ENCODE measurements at places on chromosomes 2 and 18.
A peak's percentile ranks its signal among the peaks of the same experiment; 100 is the strongest.

DNA sequence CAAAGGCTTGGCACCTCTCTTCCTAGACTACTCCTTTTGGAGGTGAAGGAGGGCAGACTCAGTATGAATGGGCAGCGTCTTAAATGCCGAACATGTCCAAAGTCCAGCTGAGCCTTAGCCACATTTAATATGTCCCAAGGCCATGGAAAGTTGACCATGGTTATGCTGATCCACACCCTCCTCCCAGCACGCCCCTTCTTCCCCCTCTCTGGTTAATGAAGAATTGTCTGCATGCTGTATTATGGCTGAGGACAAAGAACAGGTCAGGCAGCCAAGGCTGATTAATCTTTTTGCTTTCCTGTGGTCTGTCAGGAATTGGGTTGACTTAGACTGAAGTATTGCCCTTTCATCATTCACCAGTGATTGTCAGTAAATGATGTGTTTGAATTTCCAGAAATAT is 5.8 kb upstream of the MYOM1 start:
- no peak for DNase-seq

GRCh38 chr18:596288-596881 is 403 bp upstream of the CLUL1 start:
- no peak for DNase-seq

- no peak for DNase-seq
These were observed 25.9 kb downstream of the GREB1 start for GRCh38 chr2:11559786-11560155.

DNA sequence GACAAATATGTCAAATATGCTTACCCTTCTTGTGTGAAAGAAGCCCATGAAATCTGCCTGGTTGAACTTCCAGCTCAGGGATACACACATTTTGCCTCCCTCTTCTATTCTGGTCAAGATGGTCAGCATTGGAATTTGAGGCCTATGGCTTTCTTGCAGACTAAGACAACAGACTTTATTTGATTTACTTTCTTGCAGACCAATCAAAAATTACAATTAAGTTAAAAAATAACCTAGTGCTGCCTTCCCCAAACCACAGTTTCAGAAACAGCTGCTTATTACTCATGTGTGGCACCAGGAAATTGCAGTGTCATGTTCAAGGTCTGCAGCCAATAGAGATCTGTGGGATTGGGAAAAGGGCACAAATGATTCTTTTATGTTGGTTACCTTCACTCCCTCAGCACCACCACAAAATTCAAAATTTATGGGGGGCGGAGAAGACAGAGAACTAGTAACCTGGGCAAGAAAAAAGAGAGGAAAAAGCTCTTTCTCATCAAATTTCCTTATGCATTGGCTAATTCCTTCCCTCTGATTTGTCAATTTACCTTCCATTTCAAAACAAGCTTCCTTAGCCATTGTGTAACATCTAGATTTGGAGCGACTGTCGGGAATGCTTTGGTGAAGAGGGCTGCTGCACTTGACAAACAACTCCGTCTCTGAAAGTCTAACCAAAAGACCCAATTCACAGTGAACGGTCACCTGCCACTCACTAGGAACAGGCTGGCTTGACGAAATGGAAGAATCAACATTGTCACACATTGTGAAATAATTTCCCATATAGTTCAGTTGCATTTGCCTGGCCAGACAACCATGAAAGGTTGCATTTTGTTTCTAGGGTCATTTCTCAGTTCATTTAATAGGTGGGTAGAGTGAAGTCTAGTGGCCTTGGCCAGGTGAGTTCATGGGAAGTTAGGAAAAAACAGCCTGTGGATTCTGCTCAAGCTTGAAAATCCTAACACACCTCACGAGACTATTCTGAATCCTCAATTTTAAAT is 100.4 kb upstream of the FZD5 start:
- DNase-seq = peak; percentile 54

- no peak for DNase-seq
These were observed 18.5 kb downstream of the RRM2 start for GRCh38 chr2:10140841-10141610.

DNA sequence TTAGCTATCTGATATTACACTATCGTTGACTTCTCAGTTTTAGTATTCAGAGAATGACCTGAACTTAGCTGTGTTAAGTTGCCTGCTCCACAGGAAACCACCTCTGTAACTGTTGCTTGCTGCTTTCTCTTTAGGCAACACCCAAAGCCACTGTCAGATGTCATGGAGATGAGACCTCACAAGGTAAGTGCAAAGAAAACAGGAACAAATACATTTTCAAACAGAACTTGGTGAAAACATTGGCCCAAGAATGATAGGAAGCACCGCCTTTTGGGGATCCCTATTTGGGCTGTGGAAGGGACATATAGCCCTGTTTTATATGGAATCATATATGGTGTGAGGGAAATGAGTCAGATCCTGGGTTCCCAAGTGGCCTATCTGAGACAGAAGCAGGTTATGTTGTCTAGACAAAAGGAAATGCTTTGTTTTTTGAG is 143.4 kb downstream of the UBE2E3 start:
- no peak for DNase-seq

DNA sequence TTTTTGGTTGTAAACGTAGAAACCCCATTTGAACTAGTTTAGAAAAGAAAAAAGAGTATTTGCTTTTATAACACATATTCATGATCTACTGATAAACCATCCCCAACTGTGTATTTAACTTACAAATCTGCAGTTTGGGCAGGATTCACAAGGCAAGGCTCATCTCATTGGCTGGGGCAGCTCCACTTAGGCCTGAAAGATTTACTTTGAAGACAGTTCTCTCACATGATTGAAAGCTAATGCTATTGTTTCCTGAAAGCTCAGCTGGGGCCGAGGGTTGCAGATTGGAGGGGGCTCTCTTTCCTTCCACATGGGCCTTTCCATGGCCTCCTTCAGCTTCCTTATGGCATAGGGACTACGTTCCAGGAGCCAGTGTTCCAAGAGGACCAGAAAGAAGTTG is 47.4 kb downstream of the ARHGAP15 start:
- no peak for DNase-seq

GRCh38 chr18:33495278-33495677 is 54.8 kb upstream of the CCDC178 start:
- no peak for DNase-seq

DNA sequence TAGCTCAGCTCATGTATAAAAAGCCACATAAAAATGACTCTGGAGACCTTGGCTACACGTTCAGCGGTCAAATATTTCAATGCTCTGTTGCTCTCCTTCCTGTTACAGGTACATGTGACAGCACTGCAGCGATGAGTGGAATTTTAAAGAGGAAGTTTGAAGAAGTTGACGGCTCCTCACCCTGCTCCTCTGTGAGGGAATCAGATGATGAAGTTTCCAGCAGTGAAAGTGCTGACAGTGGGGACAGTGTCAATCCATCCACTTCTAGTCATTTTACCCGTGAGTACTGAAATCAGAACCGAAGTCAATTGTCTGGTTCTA is 125.4 kb downstream of the CSRNP3 start:
- no peak for DNase-seq

- DNase-seq = no peak
These were observed 38.0 kb downstream of the BIN1 start for GRCh38 chr2:127069003-127069402.

All from EL (cell line).